ENCODE measurements at places on chromosomes 5 and 9.
A peak's percentile ranks its signal among the peaks of the same experiment; 100 is the strongest.

- DNase-seq = no peak
- H3K27me3 ChIP-seq = no peaks in the 10 kb centered on the region
- H3K27ac ChIP-seq = no peak overlapping the region
- H3K4me1 ChIP-seq = no peaks in the 10 kb centered on the region
These were observed 12.6 kb downstream of the URM1 start for GRCh38 chr9:128383791-128384190.

DNA sequence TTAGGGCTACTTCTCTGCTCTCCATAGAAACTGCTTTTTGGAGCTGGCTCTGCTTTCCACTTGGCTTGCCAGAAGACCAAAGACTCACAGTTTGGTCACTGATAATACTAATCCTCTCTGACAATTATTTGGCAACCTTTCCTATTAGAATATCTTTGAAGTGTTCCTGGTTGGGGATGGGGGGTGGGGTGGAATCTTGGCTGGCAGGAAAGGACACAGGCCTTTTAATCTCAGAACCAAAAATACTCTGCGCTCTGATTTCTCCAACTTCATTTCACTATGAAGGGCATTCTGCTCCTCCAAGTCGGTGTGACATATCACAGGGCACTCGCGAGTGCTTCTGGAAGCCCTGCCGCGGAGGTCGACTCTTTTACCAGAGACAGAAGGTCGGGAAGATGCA lies 1329.0 kb upstream of the WWC1 start:
- no peaks in the 10 kb centered on the region for H3K27me3 ChIP-seq
- DNase-seq = no peak
- H3K4me1 ChIP-seq = no peaks in the 10 kb centered on the region
- no peak overlapping the region for H3K27ac ChIP-seq
- no peak overlapping the region for H3K4me3 ChIP-seq

DNA sequence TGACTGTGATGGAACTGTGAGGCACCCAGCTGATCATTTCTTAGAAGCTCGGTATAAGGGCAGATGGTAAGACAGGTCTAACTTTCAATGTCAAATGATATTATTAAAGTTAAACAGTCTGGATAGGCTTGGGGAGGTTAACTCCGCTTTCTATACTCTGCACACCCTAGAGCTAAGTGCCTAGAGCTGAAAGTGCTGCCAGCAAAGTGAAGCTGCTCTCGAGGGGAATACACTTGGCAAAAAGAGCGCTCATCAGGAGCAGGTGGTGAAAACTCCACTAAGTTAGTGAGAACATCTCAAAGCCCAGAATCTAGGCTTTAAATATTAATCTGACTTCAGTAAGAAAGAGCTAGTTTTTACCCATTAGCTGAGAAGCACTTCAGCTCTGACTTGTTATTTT lies 349.6 kb upstream of the SLC30A5 start:
- H3K27me3 ChIP-seq = no peaks in the 10 kb centered on the region
- DNase-seq = no peak
- H3K4me3 ChIP-seq = no peak overlapping the region
- H3K4me1 ChIP-seq = no peaks in the 10 kb centered on the region
- H3K27ac ChIP-seq = no peak overlapping the region

DNA sequence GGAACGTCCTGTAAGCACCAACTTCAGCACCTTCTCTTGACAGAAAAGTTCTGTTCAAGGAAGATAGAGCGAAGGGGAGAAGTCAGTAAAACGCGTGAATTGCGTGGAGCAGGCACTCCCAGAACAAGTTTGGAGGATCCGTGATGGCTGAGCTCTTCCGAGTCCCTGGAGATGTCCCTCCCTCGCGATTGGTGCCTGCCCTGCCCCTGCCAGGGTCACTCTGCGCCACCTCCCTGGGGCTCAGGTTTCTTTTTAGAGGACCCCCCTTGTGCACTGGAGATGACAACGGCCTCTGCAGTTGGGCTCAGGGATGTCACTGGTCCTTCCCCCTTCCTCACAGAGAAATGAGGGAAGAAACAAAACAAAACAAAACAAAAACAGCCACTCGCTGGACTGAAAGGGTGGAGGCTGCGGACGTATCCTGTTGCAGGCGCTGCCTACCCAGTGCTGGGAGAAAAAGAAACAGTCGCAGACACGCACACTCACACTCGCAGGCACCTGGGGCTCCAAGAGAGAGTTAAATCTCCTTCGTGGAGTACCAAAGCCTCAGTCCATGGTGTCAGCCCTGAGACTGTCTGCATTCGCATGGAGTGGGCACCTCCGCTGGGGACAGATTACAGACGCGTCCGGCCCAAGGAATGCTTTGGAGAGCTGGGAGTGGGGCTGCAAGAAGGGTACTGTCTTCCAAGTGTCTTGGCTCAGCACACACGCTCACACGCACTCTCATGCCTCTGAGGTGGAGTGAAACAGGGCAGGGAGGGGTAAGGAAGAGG lies 512.7 kb downstream of the SLCO4C1 start:
- no peak overlapping the region for H3K4me3 ChIP-seq
- H3K36me3 ChIP-seq = no peaks in the 10 kb centered on the region

GRCh38 chr5:135051872-135052271 lies 17.8 kb upstream of the PITX1 start:
- H3K27ac ChIP-seq = no peak overlapping the region
- no peaks in the 10 kb centered on the region for H3K4me1 ChIP-seq
- no peaks in the 10 kb centered on the region for H3K27me3 ChIP-seq
- no peak overlapping the region for H3K4me3 ChIP-seq

DNA sequence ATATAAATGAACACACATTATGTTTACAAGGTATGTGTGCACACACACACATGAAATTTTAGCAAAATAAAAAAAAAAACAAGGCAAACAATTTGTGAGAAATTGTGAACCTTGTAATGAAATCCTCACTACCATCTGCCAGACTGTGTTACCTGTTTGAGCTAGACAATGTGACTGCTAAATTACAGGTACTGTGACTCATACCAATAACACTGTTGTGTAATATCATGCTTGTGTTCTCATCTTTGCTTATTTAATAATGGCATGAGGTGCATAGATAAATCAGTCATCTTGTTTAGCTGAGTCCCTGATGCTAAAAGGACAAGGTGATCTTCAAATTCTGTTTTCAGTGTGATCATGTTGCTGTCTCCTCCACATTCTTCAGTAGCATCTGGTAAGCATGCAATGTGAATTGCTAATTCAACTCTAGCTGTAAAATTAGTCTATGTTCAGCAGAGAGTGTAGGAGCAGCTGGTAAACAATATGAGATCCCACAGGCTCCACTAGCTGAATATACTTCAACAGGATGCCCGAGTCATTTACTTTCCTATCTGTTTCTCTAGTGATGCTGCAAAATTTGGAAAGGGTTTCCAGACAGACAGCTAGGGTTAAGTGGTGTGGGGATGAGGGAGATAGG lies 966.3 kb upstream of the C9orf72 start:
- no peak overlapping the region for H3K27ac ChIP-seq
- H3K27me3 ChIP-seq = no peaks in the 10 kb centered on the region
- no peaks in the 10 kb centered on the region for H3K36me3 ChIP-seq
- no peak for DNase-seq
- H3K4me3 ChIP-seq = no peak overlapping the region

DNA sequence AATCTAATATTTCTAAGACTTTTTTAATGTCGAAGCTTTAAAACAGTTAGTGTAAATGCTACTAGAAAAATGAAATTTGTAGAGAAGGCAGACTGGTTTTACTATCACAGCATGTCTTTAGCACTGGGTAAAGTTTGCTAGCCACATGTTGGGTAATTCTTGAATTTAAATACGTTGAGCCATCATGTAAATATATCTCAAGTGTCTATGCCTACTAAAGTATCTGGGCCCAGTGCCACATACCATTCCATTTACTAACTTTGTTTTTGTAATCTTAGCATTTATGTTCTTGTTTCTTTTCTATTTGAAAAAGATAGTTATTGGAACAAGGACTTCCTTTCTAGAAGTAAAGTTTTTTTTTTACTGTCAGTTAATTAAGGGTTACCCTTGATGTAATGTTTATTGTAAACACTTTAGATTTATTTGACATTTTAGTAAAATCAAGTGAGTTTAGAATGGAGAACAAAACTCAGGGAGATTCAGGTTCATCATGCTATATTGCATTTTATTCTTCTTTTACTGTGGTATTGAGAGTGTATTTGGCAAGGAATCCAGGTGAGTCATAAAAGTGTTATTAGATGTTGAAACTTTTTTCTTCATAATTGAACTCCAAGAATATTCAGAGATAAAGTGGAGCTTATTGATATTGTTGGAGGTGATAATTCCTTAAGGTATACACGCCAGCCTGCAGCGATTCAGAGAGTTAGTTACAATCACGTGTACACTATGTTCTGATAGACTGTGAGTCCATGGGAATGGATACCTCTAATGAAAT lies 182.4 kb downstream of the CCDC171 start:
- H3K4me1 ChIP-seq = no peaks in the 10 kb centered on the region
- H3K27me3 ChIP-seq = no peaks in the 10 kb centered on the region
- no peak overlapping the region for H3K4me3 ChIP-seq
- no peak overlapping the region for H3K27ac ChIP-seq
- DNase-seq = no peak

DNA sequence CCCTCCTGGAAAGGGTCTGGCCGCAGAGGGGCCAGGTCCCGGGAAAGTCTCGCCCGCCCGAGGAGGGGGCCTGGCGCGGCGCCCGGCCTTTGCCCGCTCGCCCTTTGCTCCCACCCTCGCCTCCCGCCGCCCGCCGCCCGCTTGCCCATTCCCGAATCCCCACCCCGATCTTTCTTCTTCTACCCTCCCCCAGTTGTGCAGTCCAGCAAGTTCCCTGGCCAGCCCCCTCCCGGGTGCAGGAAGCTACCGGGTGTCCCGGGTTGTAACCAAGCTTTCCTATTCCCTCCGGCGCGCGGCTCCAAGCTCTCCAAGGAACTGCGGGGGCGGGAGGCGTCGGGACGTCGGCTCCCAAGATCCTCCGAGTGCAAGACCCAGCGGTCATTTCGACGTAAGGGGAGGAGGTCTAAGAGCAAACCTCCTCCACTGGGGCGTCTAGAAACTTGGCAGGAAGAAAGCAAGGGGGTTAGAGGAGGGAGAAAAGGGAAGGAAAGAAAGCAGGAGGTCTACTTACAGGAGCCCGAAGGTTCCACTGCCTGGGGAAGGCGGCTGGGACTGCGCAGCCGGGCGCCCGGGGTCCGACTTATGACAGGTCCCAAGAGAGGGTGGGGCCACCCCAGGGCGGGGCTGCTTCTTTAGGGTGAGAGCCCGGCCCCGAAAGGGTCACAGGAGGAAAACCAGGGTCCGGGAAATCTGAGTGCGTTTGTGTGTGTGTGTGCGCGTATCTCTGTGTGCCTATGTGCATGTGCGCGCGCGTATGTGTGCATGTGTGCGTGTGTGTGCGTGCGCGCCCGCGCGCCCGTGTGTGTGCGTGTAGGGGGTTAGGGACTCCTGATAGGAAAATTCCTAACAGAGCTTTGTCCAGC lies at the start of gene PTGR1:
TSS of gene PTGR1 (minus strand) at position 556 of the 863 bp plus-strand sequence. CDS start 2,225 bp downstream, outside the sequence.
- no peaks in the 10 kb centered on the region for H3K36me3 ChIP-seq
- H3K4me1 ChIP-seq = no peaks in the 10 kb centered on the region
- H3K27ac ChIP-seq = peak within 1 kb of the TSS; percentile 77
- no peaks in the 10 kb centered on the region for H3K27me3 ChIP-seq

GRCh38 chr9:69577123-69577522 lies 95.0 kb downstream of the APBA1 start:
- H3K36me3 ChIP-seq = no peaks in the 10 kb centered on the region
- DNase-seq = no peak
- no peak overlapping the region for H3K27ac ChIP-seq
- peaks cover 9% of the 10 kb centered on the region for H3K4me1 ChIP-seq

GRCh38 chr5:84783003-84783402 lies 398.3 kb upstream of the EDIL3 start:
- no peak overlapping the region for H3K4me3 ChIP-seq
- H3K27me3 ChIP-seq = no peaks in the 10 kb centered on the region
- no peak overlapping the region for H3K27ac ChIP-seq
- no peak for DNase-seq
- H3K36me3 ChIP-seq = no peaks in the 10 kb centered on the region

DNA sequence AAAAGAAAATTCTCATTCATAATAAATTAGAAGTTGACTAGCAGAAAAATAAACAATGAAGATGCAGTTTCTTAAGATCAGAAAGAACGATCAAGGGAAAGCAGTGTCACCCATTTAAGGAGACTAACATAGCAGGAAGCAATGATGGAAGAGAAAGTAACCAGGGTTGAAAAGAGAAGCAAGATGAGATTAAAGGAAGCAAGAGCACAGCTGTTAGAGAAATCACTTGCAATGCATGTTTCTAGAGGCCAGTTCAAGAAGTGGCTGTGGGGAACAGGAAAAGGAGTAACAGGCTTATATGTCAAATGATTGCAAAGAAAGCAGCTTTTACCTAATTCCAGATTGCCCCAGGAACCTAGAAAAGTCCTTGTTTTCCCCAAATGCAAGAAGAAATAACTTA lies 46.8 kb upstream of the SLC1A1 start:
- no peaks in the 10 kb centered on the region for H3K4me1 ChIP-seq
- H3K27ac ChIP-seq = no peak overlapping the region
- no peaks in the 10 kb centered on the region for H3K36me3 ChIP-seq
- no peaks in the 10 kb centered on the region for H3K27me3 ChIP-seq
- DNase-seq = no peak

- no peaks in the 10 kb centered on the region for H3K27me3 ChIP-seq
- no peaks in the 10 kb centered on the region for H3K36me3 ChIP-seq
- peak; percentile 74 for DNase-seq
- no peak overlapping the region for H3K27ac ChIP-seq
These were observed 11.4 kb upstream of the ASS1 start for GRCh38 chr9:130433168-130433946.

DNA sequence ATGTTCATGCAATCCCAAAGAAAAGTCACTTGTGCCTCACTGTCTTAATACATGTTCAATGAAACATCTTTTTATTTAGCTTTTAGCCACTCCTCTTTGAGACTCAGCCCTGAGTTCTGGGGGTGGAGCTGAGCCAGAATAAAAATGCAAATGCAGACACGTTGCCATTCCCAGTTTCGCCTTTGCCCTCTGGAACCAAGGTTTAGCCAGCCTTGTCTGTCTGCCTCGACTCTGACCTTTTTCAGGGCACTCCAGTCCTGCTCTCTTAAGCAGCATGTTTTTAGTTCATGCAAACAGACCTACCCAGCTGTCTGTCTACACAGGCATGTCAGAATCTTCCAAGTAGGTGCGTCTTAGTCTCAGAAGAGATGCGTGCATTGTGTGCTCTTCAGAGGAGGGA lies 82.2 kb upstream of the RANBP3L start:
- no peaks in the 10 kb centered on the region for H3K4me1 ChIP-seq
- H3K27me3 ChIP-seq = no peaks in the 10 kb centered on the region
- no peak for DNase-seq
- H3K4me3 ChIP-seq = no peak overlapping the region
- H3K27ac ChIP-seq = no peak overlapping the region
- H3K36me3 ChIP-seq = no peaks in the 10 kb centered on the region

DNA sequence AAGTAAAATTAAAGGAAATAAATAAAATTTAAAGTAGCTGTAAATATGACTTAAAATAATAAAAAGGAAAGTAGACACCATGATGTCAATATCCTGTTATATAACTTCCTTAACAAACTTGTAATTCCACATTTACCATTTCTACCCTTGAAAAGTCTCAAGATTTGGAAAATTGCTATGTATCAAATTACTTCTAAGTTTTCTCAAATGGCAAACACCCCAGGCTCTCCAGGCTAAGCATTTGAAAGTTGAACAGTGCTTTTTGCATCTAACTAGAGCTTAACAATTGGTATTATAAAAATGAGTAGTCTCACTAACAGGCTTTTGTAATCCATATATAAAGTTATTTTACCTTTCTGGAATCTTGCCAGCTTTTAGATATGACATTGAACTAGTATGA lies 41.5 kb upstream of the MACIR start:
- no peak overlapping the region for H3K4me3 ChIP-seq
- no peak for DNase-seq
- H3K27ac ChIP-seq = no peak overlapping the region
- H3K27me3 ChIP-seq = no peaks in the 10 kb centered on the region
- peaks cover 3% of the 10 kb centered on the region for H3K4me1 ChIP-seq
